ENCODE measurements at places on chromosomes 3 and 15.

GRCh38 chr3:1091286-1091685, 1.5 kb upstream of the CNTN6 start:
- DNase-seq: no peak

- no peak for DNase-seq
Observed at GRCh38 chr15:64324165-64324877, 31.7 kb downstream of the CSNK1G1 start.

DNA sequence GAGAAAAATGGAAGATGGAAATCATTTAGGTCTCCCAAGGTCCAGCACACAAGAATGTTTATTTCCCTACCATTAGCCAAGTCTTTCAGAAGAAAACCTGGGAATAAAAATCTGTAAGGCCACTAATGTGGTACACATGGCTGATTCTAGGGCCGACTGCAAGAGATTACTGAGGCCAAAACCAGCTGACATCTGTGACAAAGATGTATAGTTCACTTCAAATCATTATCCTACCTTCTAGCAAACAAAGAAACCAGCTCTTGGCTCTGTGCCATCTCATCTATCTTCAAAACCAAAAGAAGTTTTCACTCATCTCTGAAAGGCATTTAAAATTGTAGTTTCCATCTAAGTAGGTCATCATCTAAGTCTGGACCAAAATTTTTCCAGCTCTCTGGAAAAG, 43.9 kb downstream of the ERC2 start:
- no peak for DNase-seq

DNA sequence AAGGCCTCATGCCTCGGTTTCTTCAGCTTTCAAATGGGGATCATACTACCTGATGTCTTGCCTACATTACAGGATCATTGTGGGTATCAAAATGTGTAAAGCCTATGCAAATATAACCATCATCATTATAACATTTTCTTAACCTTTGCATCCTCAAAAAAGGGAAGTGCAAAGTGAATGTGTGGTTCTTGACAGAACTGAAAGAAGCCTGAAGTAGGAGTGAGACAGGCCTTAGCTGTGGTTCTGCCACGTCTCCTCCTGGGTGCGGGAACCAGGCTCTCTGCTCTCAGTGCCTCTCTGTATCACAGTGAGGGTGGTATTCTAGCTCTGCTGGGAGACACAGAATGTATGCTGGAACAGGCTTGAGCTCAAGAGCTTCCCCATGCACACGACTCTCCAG, 316.9 kb upstream of the ICE2 start:
- DNase-seq: no peak

GRCh38 chr3:167666563-167666962, 12.8 kb upstream of the WDR49 start:
- no peak for DNase-seq

- DNase-seq: no peak
Observed at GRCh38 chr3:147410116-147410525, 956 bp downstream of the ZIC1 start.

DNA sequence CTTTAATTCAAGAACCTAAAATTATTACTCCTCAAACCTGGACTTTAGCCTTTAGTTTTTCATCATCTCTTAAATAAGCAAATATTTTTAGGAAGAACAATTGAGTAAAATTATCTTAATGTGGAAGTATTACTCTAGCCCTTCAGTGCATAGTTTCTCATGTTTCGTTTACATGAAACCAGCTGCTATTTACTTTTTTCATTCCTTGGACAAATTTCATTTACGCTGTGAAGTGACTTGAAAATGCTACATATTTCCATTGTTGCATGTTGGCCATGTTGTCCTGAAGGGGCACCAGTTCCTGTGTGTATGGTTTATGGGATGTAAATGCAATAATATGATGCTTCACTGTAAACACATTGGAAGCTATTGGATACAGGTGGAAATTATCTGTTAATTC, 49.9 kb downstream of the SLC25A26 start:
- DNase-seq: no peak

DNA sequence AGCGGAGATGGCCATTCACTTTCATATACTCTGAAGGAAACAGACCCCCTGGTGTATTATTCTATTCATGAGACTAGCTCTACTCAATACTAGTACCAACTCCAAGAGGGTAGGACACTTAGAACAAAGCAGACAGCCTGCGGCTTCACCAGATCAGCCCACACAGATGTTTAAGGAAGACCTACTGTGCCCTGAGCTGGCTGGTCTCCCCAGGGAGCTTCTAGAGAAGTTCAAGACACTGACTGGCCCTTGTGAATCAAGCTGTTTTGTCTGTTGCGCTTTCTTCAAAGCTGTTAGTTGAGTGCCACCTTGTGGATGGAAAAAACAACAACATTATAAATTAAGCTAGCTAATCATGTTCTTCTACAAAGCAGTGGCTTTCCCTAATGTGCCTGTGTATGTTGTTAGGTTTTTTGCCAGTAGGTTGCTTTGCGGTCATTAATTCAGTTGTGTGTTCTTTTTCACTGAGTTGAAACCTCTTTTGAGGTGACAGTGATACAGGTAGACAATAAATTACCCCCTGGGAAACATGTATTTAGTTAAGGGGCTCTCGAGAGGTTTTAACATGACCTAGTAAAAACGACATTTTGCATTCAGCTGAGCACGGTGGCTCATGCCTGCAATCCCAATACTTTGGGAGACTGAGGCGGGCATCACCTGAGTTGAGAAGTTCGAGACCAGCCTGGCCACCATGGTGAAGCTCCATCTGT, 64.2 kb upstream of the MYZAP start:
- DNase-seq: peak; percentile 79

GRCh38 chr15:40345867-40346578, 4.8 kb upstream of the PHGR1 start:
- no peak for DNase-seq

GRCh38 chr15:53710906-53711305, 48.6 kb downstream of the WDR72 start:
- no peak for DNase-seq

- DNase-seq: no peak
Observed at GRCh38 chr3:48656841-48657281, 5.8 kb downstream of the CELSR3 start.

DNA sequence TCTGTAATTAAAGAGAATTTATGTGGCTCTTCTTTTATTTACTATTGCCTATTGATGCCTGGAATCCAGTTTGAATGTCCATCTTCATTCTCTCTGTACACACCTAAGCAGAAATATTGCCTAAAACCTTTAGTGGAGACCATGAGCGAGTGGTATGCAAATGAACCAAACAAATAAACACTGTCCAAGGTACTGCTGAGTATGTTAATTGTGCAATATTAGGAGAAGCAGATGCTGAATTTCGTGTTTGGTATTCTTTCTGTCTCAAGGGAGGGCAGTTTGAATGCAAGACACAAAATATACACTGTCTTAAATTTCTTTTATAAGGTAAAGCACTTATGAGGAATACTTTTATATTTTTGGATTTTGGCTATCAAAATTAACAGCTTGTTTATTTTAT, 440.9 kb downstream of the RBMS3 start:
- no peak for DNase-seq

GRCh38 chr15:77695961-77696582, 63.4 kb upstream of the LINGO1 start:
- no peak for DNase-seq

DNA sequence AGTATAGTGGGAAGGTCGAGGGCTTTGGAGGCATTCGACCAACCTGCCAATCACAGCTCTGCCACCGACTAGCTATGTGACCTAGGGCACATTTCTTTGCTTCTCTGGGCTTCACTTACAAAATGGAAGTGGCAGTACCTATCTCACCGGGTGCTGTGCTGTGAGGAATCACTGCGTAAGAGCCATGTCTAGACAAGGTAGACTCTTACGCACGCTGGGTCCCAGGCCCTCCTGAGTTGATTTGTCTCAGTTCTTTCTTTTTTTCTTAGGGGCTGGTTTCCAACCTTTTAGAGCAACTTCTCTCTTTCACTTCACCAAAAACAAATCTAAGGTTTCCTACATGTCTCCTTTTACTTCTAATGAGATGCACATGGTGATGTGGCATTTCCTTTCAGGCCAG, 18.8 kb downstream of the CA12 start:
- no peak for DNase-seq

GRCh38 chr15:58269455-58270414, 131.6 kb downstream of the AQP9 start:
- DNase-seq: peak; percentile 53

GRCh38 chr3:146865175-146865755, 260.1 kb upstream of the PLSCR5 start:
- no peak for DNase-seq

GRCh38 chr3:113663324-113663750, 33.1 kb downstream of the USF3 start:
- DNase-seq: no peak

DNA sequence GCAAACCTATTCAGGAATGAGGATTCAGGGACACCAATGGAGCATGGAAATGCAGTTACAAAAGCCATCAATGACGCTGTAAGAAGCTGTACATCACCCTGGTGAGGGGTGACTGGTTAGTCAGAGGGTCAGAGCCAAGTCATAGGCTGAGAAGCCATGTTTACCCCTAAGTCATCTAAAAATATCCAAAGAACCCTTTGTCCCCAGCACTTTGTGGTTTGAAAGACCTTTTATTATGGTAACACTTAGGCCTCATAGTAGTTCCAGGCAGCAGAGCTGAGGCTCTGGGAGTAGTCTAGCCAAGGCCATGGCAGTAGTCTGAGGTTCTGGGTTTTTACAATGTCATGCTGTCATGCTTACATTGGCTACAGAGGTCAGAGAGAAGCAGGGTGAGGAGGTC, 131.2 kb downstream of the CTNNB1 start:
- DNase-seq: no peak

GRCh38 chr15:92111751-92112150, 258.2 kb downstream of the SLCO3A1 start:
- no peak for DNase-seq

DNA sequence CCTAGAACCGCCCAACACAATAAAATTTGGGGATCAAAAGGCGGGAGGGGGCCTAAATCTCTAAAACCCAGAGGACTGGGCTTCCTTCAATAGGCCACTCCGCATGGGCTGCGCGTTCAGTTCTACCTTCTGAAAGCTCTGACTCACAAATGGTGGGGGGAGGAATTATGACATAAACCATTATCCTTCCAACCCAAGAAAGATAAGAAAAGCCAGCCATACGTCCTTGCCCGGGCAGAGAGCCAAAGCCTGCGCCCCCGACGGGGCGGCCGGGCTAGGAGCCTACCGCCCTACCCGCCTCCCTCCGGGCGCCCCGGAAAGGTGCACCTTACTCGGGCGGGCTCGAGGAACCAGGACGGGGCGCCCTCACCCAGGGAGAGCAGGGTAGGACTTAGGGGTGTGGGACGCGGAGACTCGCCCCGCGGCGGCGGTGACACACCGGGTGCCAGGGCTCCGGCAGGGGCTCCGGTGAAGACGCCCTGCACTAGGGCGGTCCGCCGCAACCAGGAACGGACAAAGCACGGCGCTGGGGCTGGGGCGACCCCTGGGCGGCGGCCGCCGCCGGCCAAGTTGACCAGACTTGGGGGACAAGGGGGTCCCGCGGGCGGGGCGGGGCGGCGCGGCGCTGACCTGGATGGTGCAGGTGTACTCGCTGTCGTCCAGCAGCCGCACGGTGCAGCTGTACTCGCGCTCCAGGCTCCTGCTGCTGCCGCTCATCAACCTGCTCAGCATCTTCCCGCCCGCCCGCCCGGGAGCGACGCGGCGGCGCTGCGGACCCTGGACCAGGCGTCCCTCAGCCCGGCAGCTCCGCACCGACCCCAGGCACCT, 534 bp downstream of the FRMD5 start:
- DNase-seq: peak; percentile 67

GRCh38 chr3:157520485-157521150, 17.4 kb upstream of the VEPH1 start:
- DNase-seq: no peak

DNA sequence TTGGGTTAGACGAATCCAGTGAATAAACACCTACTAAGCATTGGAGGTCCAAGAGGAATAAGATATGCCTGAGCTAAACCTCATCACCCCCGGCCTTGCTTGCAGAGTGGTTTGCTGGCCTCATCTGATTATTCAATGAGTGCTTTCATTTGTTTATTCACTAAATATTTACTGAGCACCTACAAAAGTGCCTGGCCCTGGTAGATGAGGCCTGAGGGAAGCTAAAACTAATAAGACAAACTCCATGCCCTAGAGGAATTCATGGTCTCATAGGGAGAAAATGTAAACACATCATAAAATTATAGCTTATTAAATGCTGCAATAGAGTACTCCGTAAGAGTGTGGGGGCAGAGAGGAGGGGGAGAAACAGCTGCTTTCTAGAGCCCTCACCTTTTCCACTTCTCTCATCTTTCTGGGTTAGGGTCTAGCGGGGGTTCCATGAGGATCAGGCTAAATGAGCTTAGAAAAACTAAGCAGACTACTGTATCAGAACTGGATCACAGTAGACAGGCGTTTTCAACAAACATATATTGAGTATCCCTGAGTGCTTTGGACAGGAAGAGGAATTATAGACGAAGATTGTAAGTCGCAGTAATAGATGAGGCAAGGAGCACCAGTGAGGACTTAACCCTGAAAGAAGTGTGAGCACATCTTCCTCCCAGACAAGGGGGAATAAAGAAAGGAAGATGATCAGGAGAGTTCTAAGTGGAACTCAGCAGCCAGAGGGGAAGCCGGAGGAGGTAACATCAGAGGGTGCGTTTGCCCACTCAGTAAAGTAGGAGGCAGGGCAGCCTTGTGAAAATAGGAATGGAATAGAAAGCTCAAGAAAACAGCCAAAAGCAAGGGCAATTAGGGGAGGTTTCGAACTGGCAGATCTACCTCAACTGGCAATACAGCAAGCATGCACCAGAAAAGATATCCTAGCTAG, 31.5 kb upstream of the LAMP3 start:
- peak; percentile 95 for DNase-seq

DNA sequence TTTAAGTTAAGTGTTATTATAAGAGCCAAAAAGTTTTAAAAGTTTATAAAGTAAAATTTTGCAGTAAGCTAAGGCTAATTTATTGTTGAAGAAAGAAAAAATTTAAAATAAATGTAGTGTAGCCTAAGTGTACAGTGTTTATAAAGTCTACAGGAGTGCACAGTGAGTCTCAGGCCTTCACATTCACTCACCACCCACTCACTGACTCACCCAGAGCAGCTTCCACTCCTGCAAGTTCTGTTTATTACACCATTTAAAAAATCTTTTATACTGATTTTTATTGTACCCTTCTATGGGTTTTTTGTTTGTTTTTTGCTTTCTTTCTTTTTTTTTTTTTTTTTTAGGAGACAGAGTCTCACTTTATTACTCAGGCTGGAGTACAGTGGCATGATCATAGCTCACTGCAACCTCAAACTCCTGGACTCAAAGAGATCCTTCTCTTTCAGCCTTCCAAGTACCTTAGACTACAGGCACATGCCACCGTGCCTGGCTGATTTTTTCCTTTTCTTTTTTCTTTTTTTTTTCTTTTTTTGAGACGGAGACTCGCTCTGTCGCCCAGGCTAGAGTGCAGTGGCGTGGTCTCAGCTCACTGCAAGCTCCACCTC, 25.9 kb downstream of the CSTA start:
- DNase-seq: no peak
